ENCODE measurements at places on chromosomes 4 and X.

- DNase-seq: no peak
Measured at GRCh38 chr4:41308398-41308797, 51.7 kb downstream of the UCHL1 start.

DNA sequence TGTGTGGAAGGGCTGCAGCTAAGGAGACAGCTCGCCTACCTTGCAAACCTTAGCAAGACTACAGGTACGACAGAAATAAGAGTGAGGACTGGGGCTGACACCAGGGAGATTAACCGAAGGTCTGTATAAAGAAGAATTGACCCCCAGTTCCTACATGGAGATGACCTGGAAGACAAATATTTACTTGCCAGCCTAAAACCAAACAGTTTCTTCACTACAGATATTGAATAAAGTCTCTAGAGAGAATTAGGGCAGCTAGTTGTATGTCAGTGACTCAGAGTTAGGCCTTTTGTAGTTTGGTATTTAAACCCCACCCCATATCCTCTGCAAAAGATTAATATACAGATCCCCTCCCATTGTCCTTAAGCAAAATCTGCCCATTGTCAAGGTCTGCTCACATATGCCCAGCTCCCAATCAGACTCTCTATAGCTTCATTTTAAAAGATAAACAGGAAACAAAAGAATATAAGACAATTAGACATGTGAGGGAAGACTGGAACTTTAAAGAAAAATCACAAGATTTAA lies 28.1 kb upstream of the FRMPD3 start:
- DNase-seq: no peak

- DNase-seq: no peak
Measured at GRCh38 chrX:24282381-24283126, 31.3 kb downstream of the SUPT20HL2 start.

GRCh38 chrX:19382555-19383145 lies 38.9 kb downstream of the PDHA1 start:
- no peak for DNase-seq

GRCh38 chr4:25551605-25552004 lies 104.0 kb upstream of the SLC34A2 start:
- DNase-seq: no peak

- DNase-seq: no peak
Measured at GRCh38 chrX:53718073-53718472, 31.6 kb upstream of the HUWE1 start.

GRCh38 chr4:2833671-2834000 lies 10.0 kb upstream of the ADD1 start:
- no peak for DNase-seq

DNA sequence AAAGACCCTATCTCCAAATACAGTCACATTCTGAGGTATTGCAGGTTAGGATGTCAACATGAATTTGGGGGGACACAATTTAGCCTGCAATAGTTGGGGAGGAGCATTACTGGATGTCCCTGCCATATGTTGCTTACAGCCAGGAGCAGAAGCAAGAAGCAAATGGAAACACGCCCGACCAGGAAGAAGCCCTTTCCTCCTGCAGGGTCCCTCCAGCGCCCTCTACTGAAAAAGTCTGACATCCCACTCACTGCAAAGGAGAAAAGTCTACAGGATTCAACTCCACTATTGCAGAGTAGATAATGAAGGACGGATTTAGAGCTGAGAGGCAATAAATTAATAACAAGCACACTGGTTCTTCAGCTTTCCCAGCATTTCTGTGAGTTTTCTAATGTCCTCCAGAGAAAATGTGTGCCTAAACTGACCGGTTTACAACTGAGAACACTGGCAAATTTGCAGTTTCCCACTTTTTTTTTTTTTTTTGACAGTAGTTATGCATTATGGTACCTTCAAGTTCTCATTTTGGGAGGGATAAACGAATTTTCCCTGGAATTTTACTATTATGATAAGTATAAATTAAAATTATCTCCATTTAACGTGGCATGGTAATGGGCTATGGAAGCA lies 31.7 kb downstream of the COQ2 start:
- peak; percentile 33 for DNase-seq

GRCh38 chrX:153526801-153527200 lies 9.4 kb downstream of the ATP2B3 start:
- no peak for DNase-seq

DNA sequence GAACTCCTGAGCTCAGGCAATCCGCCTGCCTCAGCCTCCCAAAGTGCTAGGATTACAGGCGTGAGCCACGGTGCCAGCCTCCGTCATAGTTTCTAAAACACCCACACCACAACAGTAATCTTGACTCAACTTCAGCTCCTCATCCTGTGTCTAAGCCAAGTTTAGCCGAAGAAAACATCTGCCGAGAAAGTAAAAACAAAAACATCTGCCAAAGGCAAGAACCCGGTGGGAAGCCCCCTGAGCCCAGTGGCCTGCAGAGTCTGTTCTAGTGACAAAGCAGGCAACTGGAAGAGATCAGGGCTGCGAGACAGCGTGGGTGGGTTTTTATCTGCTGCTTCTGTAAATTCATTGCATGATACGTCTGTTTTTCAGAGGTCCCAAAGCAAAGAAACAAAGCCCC lies 26.6 kb upstream of the CD99 start:
- peak; percentile 28 for DNase-seq

DNA sequence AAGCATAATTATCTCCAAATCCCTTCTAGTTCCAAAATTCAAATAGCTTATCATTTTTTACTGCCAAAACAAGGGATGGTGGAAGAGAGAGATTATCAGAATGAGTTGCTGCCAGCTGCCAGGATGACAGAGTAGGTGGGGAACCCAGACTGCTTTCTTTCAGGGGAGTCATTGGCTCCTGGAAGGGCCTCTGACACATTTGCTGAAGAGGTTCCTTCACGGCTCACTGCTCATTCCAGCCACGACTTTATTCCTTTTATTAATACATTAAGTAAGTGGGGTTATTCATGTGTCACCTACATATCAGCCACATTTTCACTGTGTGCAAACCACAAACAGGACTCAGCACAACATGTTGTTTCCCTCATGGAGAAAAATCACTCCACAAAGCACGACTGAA lies 12.7 kb upstream of the SMIM43 start:
- DNase-seq: no peak

DNA sequence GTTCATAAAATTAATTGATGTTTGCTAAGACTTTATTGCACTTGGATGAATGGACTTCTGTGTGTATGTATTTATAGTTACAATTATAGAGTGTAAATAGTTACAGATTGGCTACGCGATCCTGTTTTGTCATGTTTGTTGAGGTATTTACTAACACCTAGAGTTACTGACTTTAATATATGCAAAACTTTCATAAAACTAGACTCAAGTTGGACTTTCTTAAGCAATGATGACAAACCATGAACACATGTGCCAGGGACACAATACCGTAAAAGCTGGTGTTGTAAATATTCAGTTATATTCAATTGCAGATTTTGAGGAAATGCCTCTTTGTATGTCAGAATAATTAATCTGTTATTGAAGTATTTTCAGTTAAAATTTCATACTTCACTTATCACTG lies 6.1 kb downstream of the GRIA2 start:
- no peak for DNase-seq

DNA sequence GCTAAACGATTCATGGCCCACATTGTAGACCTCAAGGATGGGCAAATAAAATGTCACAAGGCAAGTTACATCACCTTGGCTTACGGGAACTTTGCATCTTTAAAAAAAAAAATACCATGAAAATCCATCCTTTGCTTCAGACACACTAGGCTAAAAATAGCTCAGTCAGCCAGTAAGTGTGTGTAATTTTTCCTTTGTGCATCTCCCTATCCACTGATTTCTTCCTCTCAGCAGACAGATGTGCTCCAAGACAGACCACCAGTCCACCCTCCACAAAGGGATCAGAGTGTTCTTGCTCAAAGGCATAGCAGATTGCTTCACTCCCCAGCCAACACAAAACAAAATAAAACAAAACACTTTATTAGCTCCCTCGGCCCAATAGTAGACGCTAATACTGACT lies 14.6 kb downstream of the LDB2 start:
- no peak for DNase-seq

GRCh38 chrX:7351926-7352325 lies 204.0 kb upstream of the PUDP start:
- DNase-seq: no peak

GRCh38 chrX:96889726-96890125 lies 6.0 kb downstream of the RPA4 start:
- no peak for DNase-seq

DNA sequence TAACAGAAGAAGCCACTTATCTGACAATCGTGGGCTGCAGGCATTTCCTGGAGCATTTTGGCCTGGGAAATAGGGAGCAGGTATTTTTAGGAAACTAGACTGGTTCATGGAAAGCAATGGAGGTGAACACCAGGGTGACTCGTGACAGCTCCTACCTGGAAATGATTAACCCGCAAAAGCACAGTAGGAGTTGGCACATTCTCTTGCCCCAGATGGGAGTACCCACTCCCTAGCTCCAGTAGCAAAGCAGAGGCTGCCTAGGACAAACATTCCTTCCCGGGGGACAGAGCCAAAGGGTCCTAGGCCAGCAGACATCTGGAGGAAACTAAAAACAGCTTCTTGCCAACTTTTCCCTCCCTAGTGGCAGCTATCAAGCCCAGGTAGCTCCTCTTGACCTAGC lies 29.0 kb downstream of the RTL5 start:
- DNase-seq: no peak

GRCh38 chr4:706834-707598 lies 1.4 kb downstream of the PCGF3 start:
- DNase-seq: no peak

DNA sequence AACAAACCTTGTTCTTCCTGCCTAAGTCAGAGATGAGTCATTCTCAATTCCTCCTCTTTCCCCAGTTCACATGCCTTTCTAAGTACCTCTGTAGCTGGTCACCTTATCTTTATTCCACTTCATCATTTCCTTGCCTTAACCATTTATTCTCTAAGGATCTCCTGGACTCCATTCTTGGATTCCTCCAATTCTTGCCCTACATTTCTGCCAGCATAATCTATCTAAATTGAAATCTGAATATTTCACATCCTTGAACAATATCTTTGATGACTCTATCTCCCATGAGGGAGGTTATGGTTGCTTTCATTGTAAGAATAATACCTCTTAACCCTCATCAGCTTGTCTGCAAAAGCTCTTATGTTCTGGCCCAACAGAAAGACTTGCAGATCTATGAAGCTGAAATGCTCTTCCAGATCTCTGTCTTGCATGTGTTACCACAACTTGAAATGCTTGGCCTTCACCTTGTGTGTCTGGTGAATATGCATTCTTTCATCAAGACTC lies 28.6 kb upstream of the PDE5A start:
- no peak for DNase-seq

DNA sequence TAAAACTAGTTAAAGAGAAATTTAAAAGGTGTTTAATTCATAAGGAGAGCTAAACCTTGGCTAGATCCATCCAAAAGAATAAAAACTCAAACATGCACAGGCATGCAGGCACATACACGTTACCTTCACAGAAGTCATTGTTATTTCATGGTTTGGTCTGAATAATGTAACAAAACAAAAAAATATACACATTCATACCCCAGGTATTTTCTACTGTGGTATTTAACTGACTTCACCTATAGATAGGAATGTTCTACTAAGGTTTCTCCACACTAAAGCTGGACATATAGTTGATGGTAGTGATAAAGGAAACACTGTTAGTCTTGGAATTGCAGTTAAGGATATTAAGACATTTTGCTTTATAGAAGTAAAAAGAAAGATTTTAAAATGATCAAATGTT lies 283.6 kb upstream of the PCDH10 start:
- no peak for DNase-seq

DNA sequence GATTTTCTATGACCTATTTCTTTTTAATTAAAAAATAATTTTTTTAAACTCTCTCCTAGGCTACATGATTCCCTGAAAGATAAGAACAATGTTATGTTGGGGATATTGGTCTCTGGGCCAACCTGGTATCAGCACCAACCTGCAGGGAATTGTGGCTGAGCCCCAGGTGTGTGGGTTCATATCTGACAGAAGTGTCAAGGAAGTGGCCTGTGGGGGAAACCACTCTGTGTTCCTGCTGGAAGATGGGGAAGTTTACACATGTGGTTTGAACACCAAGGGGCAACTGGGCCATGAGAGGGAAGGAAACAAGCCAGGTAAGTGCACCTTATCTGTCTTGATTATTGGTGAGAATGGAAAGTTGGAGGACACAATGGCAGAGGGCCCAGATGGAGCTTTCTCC lies 13.5 kb downstream of the HERC3 start:
- no peak for DNase-seq

DNA sequence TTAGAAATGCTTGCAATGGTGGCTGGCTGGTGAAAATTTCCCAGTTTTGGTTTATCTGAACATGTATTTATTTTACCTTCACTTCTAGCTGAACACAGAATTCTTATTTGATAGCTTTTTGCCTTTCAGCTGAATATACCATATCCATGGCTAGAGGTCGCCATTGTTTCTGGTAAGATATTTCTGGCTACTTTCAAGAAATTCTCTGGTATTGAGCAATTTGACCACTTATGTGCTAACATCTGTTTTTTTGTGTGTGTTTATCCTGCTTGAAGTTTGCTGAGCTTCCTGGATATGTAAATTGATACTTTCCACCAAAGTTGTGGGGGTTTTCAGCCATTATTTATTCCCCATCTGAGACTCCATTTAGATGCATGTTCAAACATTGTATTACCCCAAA lies 75.4 kb downstream of the FBXW7 start:
- no peak for DNase-seq

- DNase-seq: no peak
Measured at GRCh38 chr4:40306976-40307375, 28.2 kb upstream of the CHRNA9 start.

DNA sequence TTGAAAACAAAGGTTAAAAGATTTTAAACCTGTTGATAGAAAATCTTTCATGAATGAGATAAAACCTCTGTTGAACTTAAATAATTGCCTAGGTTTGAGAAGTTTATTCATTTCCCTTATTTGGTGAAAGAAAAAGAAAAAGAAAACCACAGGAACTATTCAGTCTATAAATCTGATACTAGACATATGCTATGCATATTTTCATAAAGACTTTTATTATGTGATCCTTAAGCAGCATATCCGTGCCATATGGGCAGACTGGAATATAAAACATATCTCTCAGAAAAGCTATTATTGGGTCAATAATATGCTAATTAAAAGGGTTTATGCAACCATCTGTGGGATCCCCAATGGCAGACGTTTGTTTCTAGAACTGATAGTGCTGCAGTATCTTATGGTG lies 178.7 kb downstream of the RASL11B start:
- DNase-seq: no peak

GRCh38 chrX:90040807-90041206 lies 119.1 kb downstream of the TGIF2LX start:
- DNase-seq: no peak
